ENCODE measurements at places on chromosomes 5 and 9.

- DNase-seq: peak; percentile 45
Observed at GRCh38 chr9:132114102-132114707, 34.5 kb upstream of the MED27 start.

- DNase-seq: no peak
Observed at GRCh38 chr5:179767496-179768100, 26.2 kb upstream of the LTC4S start.

- peak; percentile 26 for DNase-seq
Observed at GRCh38 chr5:76500633-76501393, 97.7 kb downstream of the IQGAP2 start.

GRCh38 chr9:134127065-134127580 is 8.8 kb upstream of the WDR5 start:
- no peak for DNase-seq

DNA sequence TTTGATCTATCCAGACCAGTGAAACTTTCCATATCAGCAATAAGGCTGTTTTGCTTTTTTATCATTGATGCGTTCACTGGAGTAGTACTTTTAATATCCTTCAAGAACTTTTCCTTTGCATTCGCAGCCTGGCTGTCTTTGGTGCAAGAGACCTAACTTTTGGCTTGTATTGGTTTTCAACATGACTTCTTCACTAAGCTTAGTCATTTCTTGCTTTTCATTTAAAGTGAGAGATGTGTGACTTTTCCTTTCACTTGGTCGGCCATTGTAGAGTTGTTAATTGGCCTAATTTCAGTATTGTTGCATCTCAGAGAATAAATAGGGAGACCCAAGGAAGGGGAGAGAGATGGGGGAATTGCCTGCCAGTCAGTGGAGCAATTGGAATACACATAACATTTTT is 26.4 kb upstream of the CMYA5 start:
- no peak for DNase-seq

GRCh38 chr5:73307645-73308355 is 134.8 kb downstream of the TMEM174 start:
- no peak for DNase-seq

DNA sequence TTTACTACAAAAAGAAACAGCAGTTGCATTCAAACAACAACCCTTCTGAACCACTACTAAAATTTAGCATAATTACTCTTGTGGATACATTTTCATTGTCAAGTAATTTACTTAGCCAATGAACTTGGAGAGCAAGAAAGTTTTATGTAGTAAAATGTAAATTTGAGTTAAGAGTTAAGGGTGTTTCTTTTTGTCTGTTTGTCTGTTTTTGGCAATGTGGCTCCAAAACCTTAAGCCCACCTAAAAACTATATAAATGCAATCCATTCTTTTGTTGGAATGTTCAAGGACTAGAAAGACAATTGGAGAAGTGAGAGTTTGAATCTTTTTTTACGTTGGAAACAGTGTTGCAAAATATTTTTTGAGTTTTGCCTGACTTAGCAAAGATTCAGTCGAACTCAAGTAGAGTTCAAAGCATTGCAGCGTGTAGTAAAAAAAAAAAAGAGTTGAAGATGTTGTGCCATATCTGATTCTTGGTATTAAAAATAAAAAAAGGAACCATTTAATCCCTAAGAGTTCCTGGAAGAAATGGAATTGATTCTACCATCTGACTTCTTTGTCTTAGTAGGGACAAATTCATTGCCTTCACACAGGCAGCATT is 867 bp downstream of the SYK start:
- DNase-seq: no peak

DNA sequence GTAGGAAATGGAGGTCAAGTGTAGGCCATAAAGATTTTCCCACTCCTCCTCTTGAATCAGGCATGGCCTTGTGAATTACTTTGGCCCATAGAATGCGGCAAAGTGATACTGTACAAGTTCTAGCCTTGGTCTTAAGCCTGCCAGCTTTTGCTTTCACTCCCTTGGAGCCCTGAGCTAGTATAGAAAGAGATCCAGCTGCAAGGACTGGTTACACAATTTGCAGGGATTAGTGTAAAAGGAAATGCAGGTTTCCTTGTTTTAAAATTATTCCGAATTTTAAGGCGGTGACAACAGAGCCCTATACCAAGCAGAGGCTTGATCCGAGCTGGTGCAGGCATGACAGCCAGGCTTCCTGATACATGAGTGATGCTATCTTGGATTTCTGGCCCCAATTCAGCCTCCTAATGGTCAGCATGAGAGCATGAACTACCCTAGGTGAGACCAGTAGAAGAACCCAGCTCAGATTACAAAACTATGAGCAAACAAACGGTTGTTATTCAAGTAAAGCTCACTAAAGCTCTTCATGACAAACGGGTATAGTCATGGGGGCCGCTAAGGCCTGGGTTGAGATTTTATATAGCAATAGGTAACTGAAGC is 257.9 kb downstream of the DOCK8 start:
- DNase-seq: no peak

GRCh38 chr9:82223442-82223841 is 234.9 kb downstream of the SPATA31D1 start:
- DNase-seq: no peak
